GM12892 (cell line): ENCODE measurements at places on chromosomes 16 and 17.

- no peak for DNase-seq
Observed at GRCh38 chr17:83058266-83058798, 21.1 kb upstream of the METRNL start.

- DNase-seq, result no peak
Observed at GRCh38 chr16:11414815-11415775, 69.8 kb downstream of the RMI2 start.

DNA sequence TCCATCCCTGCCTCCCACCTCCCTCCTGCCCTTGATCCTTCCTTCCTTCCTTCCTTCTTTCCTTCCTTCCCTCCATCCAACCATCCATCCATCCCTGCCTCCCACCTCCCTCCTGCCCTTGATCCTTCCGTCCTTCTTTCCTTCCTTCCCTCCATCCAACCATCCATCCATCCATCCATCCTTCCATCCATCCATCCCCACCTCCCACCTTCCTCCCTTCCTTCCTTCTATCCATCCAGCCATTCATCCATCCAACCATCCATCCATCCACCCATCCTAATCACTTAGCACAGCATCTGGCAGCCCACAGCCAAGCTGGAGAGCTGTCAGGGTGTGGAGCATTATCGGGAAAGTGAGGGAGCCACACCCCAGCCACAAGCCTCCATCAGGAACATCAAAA, 54.5 kb downstream of the TK2 start:
- DNase-seq, result no peak

GRCh38 chr16:21179983-21180365, 21.5 kb downstream of the LDAF1 start:
- no peak for DNase-seq

GRCh38 chr17:64334851-64335250, 55.8 kb downstream of the PECAM1 start:
- no peak for DNase-seq

DNA sequence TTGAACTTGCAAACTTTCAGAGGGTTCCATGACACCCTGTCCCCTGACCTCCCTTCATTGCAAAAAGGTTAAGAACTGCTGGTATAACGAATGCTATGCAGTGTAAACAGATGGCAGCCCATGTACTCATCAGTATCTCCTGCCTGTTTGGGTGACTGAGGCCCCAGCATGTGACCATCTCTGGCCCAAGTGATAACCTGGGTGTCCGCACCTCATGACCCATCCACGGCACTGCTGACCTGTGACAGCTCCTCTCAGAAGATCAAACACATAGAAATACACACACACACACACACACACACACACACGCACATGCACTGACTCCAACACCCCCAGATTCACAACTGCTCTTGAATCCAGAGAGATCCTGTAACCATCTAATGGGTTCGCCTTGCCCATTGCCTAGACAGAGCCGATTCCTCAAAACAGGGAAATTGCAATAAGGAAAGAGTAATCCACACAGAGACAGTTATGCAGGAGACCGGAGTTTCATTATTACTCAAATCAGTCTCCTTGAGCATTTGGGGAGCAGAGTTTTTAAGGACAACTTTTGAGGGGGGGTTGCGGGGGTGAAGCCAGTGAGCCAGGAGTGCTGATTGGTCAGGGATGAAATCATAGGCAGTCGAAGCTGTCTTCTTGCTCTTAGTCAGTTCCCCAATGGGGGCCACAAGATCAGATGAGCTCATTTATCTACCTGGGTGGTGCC, 11.3 kb upstream of the PHOSPHO1 start:
- no peak for DNase-seq

DNA sequence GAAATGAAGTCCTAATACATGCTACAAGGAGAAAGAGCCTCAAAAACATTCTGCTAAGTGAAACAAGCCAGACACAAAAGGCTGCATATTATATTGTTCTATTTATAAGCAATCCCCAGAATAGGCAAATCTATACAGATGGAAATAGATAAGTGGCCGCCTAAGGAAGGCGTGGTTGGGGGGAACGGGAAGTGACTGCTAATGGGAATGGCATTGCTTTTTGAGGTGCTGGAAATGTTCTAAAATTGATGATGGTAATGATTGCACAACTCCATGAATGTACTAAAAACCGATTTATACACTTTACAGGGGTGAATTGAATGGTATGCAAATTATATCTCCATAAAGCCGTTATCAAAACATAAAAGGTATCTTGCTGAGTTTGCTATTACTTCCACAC, 67.7 kb downstream of the GAS7 start:
- no peak for DNase-seq

DNA sequence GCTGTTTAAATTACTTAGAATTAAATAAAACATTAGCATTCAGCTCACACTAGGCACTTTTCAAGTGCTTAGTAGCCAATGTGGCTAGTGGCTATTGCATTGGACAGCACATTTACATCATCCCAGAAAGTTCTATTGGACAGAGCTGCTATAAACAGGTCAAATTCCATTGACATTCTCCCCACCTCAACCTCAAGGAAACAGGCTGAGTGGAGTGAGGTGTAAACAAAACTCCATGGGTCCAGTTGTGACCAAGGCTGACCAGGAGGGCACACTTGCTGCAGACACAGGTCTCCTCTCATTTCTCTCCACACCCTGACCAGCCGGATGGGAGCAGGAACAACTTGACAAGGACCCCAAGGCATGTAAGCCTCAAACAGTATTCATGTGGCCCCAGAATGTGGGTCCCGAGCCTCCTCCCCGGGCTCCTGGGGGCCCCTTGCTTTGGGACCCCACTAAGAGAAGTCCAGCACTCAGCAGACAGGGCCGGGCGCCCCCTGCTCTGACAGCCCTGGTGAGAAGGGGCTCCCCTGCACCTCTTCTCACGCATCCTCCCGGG, 488 bp downstream of the C17orf113 start:
- no peak for DNase-seq

GRCh38 chr17:20059728-20060188, 50.6 kb downstream of the SPECC1 start:
- DNase-seq, result no peak

DNA sequence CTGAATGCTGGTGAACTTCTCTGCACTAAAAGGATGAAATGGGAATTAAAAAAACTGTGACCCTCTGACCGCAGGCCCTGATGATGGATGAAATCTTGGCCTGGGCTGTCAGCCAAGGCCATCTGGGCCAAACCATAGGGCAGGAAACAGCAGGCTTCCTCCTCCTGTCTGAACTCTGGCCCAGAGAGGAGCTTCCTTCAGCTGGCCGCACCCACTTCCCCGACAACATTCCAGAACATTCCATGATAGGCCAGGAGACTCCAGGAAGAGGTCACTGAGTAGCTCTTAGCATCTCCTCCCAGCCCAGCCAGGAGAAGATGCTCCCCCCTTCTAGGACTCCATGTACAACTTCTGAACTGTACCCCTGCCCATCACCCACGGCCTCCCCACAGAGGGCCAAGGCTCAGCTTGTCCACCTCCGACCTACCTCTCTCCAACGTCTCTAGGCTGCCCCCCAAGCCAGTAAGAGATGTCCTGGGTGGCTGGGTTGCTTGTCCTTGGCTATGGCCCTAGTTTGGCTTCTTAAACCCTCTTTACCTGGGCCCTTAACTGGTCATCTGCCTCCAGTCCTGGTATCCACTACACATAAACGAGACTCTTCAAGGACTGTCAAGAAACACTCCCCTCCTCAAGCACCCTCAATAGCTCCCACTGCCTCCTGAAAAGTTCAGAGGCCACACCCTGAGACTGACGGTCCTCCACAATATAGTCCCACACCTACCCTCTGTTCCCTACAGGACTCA, 1.7 kb downstream of the RPH3AL start:
- no peak for DNase-seq

DNA sequence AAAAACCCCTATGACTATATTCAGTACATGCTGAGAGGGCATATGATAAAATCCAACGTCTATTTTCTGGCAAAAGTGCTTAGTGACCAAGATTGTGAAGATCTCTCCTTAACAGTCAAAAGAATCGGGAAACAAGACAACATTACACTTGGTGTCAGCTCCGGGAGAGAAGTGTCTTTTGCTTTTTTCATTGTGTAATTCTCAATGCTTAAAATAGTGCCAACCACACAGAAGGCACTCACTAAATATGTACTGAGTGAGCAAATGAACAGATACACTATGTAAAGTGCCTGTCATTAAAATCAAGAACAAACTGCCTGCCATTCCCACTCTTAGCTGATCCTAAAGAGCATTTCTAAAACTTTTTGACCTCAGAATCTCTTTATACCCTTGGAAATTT, 34.1 kb downstream of the VPS53 start:
- DNase-seq, result no peak

- no peak for DNase-seq
Observed at GRCh38 chr16:71407731-71408130, 34.1 kb downstream of the TLE7 start.

- no peak for DNase-seq
Observed at GRCh38 chr16:68389750-68390371, 58.4 kb downstream of the SMPD3 start.

DNA sequence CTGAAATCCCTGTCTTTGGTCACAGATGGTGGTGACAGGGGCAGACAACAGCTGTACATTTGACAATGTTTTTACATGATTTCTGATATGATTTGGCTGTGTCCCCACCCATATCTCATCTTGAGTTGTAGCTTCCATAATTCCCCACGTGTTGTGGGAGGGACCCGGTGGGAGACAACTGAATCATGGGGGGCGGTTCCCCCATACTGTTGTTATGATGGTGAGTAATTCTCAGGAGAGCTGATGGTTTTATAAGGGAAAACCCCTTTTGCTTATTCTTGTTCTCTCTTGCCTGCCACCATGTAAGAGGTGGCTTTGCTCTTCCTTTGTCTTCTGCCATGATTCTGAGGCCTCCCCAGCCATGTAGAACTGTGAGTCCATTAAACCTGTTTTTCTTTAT, 353.9 kb downstream of the CPPED1 start:
- DNase-seq, result no peak

GRCh38 chr16:70788668-70789594, 12.0 kb downstream of the VAC14 start:
- DNase-seq, result no peak

DNA sequence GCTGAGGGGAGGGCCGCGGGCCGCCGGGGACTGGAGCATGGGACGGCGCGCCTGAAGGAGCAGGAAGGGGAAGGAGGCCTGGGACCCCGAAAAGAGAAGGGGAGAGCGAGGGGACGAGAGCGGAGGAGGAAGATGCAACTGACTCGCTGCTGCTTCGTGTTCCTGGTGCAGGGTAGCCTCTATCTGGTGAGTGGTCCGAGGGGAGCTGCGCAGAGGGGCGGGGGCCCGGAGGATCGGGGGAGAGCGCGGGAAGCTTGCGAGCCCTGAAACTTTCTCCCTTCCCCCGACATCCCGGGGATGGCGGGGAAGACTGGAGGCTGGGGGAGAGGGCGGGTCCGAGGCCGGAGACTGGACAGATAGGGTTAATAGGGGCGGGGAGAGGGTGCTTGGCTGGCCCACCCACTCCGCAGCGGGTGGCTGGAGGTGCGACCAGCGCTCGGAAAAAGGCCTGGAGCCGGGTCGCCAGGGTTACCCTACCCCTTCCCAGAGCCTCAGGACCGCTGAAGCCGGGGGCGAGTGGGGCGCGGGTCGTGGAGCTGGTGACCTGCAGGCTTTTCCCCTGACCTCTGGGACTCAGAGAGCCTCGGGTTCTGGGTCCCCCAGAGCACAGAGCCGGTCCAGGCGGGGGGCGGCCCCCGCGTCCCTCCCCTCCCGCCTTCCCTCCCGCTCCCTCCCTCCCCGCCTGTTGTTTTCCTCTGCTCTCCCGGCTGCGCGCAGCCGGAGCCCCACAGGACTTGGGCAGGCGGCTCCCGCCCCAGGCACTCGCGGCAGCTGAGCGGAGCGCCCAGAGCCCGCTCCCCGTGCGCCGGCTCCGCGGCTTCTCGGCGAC, 631 bp downstream of the NXPH3 start:
- DNase-seq, result no peak

DNA sequence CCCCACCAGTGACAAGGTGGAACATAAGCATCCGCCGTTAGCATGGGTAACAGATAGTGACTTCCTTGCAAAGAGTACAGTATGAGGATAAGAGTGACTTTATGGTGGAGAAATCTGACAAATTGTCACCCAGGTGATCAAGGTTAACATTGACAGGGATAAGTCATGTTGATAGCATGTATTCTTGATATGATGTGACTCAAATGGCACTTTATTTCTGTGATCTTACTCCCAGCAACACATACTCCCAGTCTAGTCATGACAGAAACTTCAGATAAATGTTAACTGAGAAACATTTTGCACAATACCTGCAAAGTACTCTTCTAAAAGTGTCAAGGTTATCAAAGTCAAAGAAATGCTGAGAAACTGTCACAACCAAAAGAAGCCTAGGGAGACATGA, 588.6 kb upstream of the KIF2B start:
- DNase-seq, result no peak

- DNase-seq, result no peak
Observed at GRCh38 chr16:87845213-87845612, 24.1 kb downstream of the SLC7A5 start.

DNA sequence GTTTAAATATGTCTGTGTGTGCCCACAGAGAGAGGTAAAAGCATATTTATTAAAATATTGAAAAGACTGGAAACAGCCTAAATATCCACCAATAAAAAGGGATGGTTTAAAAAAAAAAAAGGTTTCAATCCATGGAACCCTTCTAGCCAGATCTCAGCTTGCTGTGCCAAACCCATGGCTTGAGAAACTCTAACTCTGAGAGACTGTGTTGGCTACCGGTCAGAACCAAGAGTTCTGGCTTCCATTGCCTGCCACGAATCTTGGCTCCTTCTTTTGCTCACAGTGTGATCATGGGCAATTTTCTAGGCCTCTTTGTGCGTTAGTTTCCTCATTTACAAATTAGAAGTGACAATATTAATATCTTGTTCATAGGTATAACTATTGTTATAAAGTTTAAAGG, 201.3 kb upstream of the IRX3 start:
- no peak for DNase-seq

DNA sequence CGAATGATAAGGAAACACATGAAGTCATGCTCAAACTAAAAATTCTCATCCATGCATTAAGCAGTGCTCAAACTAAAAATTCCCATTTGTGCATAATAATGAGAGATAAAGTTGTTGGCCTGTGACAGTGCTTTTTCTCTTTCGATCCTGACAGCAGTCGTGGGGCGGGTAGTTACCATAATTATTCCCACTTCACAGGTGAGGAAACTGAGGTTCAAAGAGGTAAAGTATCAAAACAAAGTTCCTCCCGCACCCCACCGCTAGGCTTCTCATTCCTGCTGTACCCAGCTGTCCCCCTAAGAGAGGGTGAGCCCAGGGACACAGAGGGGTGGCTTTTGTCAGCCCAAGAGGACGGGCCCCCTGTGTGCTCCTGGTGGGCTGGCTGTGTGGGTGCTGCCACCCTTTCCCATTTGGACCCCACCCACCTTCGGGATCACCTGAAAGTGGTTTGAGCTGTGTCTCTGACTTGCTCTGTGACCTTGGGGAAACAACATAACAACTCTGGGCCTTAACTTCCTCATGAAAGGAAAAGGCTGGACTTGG, 92.6 kb downstream of the CLEC16A start:
- no peak for DNase-seq

DNA sequence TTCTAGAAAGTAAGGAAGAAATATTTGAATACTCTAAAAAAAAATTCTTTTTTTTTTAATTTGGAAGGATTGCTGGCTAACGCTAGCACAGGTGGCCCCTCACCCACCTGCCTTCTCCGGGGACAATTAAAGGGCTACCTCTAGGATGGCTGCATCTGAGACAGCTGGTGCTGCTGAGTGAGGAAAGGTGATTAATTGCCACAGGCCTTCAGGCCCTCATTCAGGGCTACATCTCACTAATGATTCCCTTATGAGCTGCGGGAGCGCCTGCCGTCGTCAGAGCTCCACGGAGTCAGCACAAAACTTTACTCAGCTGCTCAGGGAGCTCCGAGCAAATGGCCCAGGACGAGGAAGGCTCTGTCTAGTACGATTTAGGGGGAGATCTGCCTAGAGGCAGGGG, 27.0 kb upstream of the AKTIP start:
- DNase-seq, result no peak

- no peak for DNase-seq
Observed at GRCh38 chr16:56628486-56629350, 3.1 kb downstream of the MT1E start.
